ENCODE measurements at places on chromosomes 11 and 22.

GRCh38 chr22:41798736-41799135, 1.7 kb upstream of the CCDC134 start:
- DNase-seq: no peak

DNA sequence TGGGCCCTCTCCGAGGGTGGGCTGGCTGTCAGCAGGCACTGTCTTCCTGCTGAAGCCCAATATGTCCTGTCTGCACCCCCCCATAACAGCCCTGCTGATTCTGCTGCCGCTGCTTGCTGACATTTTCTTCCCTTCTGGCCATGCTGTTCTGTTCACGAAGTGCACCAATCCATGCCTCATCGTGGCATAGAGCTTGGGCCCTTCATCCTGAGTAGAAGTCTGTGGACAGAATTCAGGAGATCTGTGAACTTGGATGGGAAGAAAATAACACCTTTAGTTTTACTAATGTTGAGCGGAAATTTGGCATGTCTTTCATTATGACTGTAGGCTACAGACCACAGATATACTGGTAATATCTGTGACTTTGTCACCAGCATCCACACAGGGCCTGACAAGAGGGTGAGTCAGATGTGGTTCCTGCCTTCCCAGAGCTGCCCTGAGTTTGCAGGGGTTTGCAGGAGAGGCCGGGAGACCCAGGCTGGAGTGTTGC, 14.1 kb upstream of the KIAA0930 start:
- DNase-seq: no peak

- DNase-seq: no peak
Measured at GRCh38 chr22:44996648-44997047, 13.2 kb downstream of the PHF21B start.

- DNase-seq: no peak
Measured at GRCh38 chr11:127252321-127252720, 251.8 kb upstream of the KIRREL3 start.

DNA sequence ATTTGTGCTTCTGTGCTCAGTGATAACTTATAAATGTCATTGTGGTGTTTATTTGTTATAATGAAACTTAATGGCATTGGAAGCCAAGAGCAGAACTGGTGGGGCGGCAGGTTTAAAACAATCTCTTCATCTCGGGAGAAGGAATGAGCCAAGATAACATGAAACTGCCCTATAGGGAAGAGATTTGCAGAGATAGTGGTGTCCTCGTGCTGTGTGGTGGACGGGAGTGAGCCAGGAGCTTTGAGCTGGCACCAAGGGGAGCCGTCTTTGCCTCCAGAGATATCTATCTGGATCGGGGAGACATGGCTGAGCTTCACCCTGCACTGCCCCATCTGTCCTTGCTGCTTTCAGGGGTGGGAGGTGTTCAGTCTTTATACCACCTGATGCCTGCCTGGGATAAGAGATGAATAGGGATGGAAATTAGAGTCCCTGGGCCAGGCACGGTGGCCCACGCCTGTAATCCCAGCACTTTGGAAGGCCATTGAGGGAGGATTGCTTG, 189.6 kb downstream of the ST3GAL4 start:
- no peak for DNase-seq

All from NCI-H1417 treated with DMSO at 0.1 percent for 48 hours (cell line).